ENCODE measurements at places on chromosomes 2 and 18. TPM values are rescaled to one million over a fixed set of nuclear protein-coding genes. Genes with fewer than 3 reads are reported as not detected.

GRCh38 chr2:138501425-138502254 lies at the start of gene SPOPL:
Gene SPOPL, plus strand, starts transcription at chr2:138501770. Its CDS starts 48,447 bp downstream, at chr2:138550217.
- peak; percentile 95 for DNase-seq

DNA sequence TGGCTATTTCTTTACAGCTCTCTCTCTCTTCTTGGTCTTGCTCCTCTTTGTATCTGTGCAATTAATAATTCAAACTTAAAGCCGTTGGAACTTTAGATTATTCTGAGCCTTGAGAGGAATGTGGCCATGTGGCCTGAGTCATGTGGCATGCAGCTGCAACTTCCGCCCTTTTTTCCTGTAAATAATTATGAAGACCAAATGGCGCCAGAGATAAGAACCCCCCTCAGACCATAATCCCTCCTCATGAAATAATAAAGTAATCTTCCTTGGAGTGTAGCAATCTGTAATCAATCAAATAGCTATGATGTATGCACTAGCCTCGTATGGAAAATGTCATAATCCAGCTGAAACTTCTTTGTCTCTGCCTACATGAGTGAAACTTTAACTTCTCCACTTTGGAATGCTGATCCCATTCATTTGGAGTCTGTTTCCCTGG lies 13.5 kb upstream of the TWSG1 start:
- DNase-seq, result no peak

DNA sequence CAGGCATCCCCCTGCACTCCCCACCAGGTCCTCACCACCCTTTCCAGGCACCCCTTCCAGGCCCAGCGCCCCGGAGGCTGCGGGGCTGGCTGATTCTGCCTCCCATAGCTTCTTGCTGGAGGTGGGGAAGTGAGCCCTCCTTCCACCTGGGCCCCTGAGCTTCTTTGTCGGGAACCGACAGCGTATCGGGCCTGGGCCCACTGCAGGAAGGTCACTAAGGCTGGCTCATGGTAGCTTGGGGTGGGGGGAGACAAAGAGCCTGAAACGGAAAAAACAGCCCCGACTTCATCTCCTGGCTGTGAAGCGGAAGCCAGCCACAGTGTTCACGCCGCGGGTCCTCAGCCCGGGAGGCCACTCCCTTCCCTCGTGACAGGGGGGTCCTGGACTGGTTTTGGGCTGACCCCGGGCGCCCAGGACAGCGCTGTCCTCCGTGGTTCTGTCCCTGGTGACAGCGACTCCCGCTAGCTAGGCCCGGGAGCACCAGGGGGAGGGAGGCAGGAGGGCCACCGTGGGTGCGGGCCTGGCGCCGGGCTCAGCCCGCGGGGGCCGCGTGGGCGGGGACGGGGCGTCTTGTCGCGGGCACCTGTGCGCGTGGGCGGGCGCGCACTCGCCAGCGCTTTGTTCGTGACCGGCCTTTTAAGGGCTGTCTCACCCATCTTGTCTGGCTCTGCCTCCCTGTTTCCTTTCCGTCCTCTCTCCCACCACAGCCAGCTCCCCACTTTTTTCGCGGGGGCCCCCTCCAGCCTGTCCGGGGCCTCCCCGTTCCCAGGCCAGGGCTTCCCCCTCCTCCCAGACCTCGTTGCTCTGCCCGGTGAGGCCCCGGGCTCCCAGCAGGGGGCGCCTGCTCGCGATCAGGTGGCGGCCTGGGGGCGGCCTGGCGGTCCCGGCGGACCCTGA lies 64.9 kb downstream of the DNMT3A start:
- peak; percentile 80 for DNase-seq

GRCh38 chr2:10239561-10239967 lies 63.1 kb upstream of the HPCAL1 start:
- DNase-seq, result peak; percentile 33

ALKAL2 gene
- total RNA-seq, result 33.4 TPM

CNOT11 gene
- 22.8 TPM for total RNA-seq

GLI2 gene
- total RNA-seq, result 1.4 TPM

CCBE1 gene
- total RNA-seq, result 0.79 TPM

MGAT5 gene
- 15.6 TPM for total RNA-seq

DES gene
- total RNA-seq, result 4.7 TPM

Measured in pancreas (tissue), 10 donors.